ENCODE measurements at places on chromosomes 7 and 10.
A peak's percentile ranks its signal among the peaks of the same experiment; 100 is the strongest.

- H3K36me3 ChIP-seq = no peaks in the 10 kb centered on the region
- H3K27ac ChIP-seq = no peak overlapping the region
- H3K27me3 ChIP-seq = no peaks in the 10 kb centered on the region
- no peak overlapping the region for H3K4me3 ChIP-seq
- H3K4me1 ChIP-seq = no peaks in the 10 kb centered on the region
Observed at GRCh38 chr7:121449329-121449728, 53.2 kb upstream of the FAM3C start.

GRCh38 chr7:2698581-2699288 lies 10.7 kb downstream of the AMZ1 start:
- H3K4me3 ChIP-seq = no peak overlapping the region
- H3K27me3 ChIP-seq = peaks cover 38% of the 10 kb centered on the region
- peaks cover 19% of the 10 kb centered on the region for H3K4me1 ChIP-seq

DNA sequence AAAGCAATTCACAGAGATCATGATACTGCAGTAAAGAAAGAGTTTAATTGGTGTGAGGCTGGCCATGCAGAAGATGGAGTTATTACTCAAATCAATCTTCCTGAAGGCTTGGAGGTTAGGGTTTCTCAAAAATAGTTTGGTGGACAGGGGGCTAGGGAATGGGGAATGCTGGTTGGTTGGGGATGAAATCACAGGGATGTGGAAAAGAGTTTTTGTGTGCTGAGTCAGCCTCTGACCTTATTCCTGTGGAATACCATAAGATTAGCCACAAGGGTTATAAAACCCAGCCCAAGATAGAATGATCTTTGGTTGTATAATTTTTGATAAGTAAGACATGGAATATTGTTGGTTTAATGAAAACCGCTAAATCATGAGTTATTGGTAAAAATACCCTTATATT lies 764.3 kb downstream of the TYW1 start:
- H3K27me3 ChIP-seq = no peaks in the 10 kb centered on the region
- DNase-seq = no peak

- H3K27ac ChIP-seq = no peak overlapping the region
- no peaks in the 10 kb centered on the region for H3K36me3 ChIP-seq
- H3K4me1 ChIP-seq = no peaks in the 10 kb centered on the region
- no peak overlapping the region for H3K4me3 ChIP-seq
Observed at GRCh38 chr7:39811161-39811614, 138.9 kb upstream of the CDK13 start.

GRCh38 chr7:2045559-2046405 lies 187.0 kb downstream of the MAD1L1 start:
- H3K4me1 ChIP-seq = peaks cover 17% of the 10 kb centered on the region
- no peaks in the 10 kb centered on the region for H3K27me3 ChIP-seq
- no peak overlapping the region for H3K4me3 ChIP-seq
- no peak for DNase-seq
- peaks cover 12% of the 10 kb centered on the region for H3K36me3 ChIP-seq

GRCh38 chr7:17304926-17305325 lies 6.5 kb downstream of the AHR start:
- no peaks in the 10 kb centered on the region for H3K27me3 ChIP-seq
- H3K36me3 ChIP-seq = peaks cover 6% of the 10 kb centered on the region
- DNase-seq = peak; percentile 30
- H3K4me3 ChIP-seq = peak overlapping the region; percentile 35
- peaks cover 30% of the 10 kb centered on the region for H3K4me1 ChIP-seq

DNA sequence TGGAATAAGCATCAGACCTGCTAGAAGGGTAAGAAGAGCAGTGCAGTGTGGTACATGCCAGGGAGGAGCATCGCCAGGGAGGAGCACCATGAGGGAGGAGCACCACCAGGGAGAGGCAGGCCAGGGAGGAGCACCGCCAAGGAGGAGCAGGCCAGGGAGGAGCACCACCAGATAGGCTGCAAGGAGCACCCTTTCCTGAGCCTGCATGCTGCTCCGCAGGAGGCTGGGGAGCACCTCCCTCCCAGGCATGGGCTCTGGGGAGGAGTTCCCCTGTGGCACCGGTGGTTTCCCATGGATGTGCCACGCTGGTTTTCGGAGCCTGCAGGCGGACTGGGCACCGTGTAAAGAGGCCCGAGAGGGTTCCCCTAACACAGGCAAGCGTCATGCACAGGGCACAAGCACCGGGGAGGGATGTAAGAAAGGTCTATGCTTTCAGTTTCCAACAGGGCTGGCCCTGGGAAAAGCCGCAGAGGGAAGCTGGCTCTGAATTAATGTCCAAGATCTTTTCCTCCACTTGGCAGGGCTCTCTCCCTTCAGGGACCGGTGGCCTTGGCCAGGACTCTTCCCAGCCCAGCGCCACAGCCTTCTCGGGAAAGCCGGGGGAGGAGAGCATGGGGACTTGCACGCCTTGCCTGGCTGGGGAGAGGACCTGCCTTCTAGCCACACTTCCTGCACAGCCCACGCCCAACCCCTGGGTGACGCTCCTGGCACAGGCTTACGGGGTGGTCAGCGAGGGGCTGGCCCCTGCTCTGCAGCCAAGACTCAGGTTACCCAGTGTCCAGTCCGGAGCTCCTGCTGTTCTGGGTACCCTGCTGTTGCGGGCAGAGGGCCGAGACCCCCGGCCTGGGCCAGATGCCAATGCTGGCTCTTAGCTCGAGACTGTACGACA lies 11.5 kb upstream of the GPER1 start:
- no peaks in the 10 kb centered on the region for H3K4me1 ChIP-seq
- H3K27ac ChIP-seq = no peak overlapping the region
- H3K4me3 ChIP-seq = no peak overlapping the region
- no peak for DNase-seq

GRCh38 chr10:32151871-32152270 lies 95.6 kb upstream of the KIF5B start:
- H3K4me3 ChIP-seq = no peak overlapping the region
- no peak for DNase-seq
- no peaks in the 10 kb centered on the region for H3K27me3 ChIP-seq
